Activated gamma-delta T cell treated with anti-CD3 and anti-CD28 coated beads, Interleukin-2, amount 50 U/mL, for 16 hours (primary cell): ENCODE measurements at places on chromosomes 5 and 9.

- DNase-seq: no peak
These were observed 339.7 kb upstream of the POU5F2 start for GRCh38 chr5:94081088-94081487.

- DNase-seq: no peak
These were observed 3.2 kb downstream of the ODF2 start for GRCh38 chr9:128459011-128459410.

DNA sequence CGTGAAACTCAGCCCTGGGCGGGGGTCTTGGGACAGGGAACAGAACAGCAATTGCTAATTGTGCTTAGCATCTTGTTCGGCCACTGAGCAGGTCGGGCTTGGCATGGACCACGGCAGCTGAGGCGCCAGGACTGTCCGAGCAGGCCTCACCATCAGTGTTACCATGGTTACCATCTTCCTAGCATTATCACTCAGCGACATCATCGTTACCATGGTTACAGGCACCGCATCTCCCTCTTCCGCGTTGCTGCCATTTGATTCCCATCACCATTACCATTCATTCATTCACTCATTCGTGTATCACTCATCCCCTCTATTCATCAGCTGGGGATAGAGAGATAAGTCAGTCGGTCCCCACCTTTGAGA lies 81.0 kb upstream of the ZBTB43 start:
- no peak for DNase-seq

GRCh38 chr5:138760448-138761110 lies 7.4 kb downstream of the CTNNA1 start:
- no peak for DNase-seq

- DNase-seq: no peak
These were observed 2.0 kb downstream of the RGMB start for GRCh38 chr5:98775246-98776065.

GRCh38 chr5:10456583-10457420 lies 15.1 kb downstream of the ROPN1L start:
- no peak for DNase-seq

- DNase-seq: no peak
These were observed 57.7 kb downstream of the MAPKAP1 start for GRCh38 chr9:125649315-125649714.

DNA sequence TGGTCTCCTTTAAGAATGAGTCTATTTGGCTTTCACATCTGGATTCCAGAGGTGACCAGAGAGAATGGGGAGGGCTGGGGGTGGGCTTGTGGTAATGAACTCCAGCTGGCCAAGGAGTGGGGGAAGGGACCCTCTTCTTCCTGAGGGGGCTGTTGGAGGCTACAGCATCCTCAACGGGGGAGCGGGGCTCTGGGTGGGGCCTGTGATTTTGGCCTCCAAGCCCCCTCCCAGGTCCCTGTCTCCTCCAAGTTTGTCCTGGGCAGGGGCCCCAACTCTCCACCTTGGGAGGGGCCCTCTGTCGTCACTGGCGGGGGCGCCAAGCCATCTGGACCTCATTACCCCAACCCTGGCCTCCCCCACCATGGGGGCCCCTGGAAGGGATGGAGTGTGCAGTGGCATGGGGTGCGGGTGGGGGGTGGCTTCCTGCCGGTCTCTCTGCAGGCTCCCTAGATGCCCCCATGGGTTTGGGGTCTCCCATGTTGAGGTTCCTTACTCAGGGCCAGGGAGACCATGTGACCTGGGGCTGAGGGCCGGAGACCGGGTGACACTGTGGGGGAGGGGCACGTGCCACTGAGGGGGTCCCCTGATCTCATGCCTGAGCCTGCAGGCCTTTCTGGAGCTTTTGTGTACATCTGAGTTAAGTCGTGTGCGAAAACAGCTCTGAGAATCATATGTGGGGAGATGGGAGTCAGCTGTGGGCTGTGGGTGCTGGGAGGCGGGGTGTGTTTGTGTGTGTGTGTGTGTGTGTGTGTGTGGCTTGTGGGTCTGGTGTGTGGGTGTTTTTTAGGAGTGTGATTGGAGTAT lies 32.4 kb downstream of the GOLGA2 start:
- no peak for DNase-seq

- no peak for DNase-seq
These were observed 151.6 kb upstream of the MEF2C start for GRCh38 chr5:89034588-89034987.

GRCh38 chr9:8905731-8906130 lies 1106.2 kb upstream of the DMAC1 start:
- DNase-seq: no peak

DNA sequence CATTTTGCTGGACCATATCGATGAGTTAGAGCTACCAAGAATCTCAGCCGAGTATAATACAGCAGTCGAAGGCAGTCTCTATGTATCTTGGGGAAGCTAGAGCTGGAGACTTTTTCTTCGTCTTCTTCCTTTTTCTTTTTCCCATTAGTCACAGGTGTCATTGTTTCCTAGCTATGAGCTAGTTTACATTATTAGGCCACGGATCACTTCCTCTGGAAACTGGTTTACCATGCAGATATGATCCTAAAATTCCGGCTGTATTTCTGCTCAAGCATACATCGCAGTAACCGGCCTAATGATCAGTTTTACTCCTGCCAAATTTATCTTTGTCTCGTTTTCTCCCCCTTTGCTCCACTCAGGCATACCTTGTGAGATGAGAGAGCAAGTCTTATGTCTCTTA lies 312.8 kb downstream of the ARHGAP26 start:
- no peak for DNase-seq

- no peak for DNase-seq
These were observed 139.1 kb upstream of the PPP2R2B start for GRCh38 chr5:147017621-147018020.

DNA sequence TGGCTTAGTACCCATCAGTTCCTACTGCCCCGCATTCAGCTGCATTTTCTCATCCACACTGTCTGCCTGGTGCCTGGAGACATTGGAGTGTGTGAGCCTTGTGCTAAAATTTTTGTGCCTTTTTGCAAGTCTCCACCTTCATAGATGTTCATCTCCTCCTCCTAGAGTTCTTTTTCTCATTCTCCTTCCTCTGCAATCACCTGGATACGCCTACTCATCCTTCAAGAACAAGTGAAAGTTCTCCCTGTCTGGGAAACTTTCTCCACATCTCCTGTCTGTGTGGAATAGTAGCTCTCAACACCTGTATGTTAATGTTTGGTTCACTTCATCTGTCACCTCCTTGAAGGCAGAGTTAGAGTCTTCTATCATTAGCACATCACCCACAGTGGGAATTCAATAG lies 125.7 kb upstream of the FBXL17 start:
- DNase-seq: no peak

- no peak for DNase-seq
These were observed 61.6 kb downstream of the SFXN1 start for GRCh38 chr5:175539936-175540335.

DNA sequence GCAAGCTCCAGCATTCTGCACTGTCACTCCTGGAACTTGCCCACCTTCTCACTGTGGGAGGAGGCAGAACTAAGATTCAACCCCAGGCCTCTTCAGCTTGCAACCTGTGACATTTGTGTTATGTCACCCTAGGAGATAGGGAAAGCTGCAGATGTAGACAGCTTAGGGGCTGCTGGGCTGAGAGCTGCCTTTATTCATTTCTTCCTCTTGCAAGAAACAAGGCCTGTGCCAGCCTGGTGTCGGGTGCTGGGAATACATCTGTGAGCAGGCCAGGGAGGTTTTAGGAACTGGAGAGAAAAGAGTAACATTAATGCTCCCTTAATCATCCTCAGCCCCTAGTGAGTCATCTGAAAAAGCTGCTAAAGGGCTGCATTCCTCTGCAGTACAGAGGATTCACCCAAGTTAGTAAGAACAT lies 101.8 kb downstream of the FGF18 start:
- DNase-seq: no peak

GRCh38 chr9:22913026-22913425 lies 466.4 kb downstream of the DMRTA1 start:
- no peak for DNase-seq

DNA sequence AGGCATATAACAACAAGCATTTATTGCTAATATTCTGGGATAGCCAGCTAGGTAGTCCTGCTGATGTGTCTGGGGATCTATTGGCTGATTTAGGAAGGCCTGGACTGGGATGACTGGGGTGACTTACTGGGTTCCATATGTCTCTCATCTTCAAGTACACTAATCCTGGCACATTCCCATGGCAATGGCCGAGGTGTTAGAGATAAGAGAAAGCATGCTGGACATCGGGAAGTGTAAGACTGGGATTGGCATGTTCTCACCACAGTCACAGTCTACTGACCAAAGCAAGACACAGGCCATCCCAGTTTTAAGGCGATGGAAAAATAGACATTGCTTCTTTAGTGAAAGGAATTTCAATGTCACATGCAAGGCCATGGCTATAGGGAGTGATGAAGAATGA lies 29.7 kb downstream of the F2R start:
- DNase-seq: no peak

GRCh38 chr5:172486912-172487311 lies 32.6 kb upstream of the SH3PXD2B start:
- DNase-seq: no peak

- DNase-seq: no peak
These were observed 2.1 kb downstream of the NPR2 start for GRCh38 chr9:35793461-35793860.

GRCh38 chr5:5079876-5080275 lies 60.3 kb upstream of the ADAMTS16 start:
- no peak for DNase-seq

DNA sequence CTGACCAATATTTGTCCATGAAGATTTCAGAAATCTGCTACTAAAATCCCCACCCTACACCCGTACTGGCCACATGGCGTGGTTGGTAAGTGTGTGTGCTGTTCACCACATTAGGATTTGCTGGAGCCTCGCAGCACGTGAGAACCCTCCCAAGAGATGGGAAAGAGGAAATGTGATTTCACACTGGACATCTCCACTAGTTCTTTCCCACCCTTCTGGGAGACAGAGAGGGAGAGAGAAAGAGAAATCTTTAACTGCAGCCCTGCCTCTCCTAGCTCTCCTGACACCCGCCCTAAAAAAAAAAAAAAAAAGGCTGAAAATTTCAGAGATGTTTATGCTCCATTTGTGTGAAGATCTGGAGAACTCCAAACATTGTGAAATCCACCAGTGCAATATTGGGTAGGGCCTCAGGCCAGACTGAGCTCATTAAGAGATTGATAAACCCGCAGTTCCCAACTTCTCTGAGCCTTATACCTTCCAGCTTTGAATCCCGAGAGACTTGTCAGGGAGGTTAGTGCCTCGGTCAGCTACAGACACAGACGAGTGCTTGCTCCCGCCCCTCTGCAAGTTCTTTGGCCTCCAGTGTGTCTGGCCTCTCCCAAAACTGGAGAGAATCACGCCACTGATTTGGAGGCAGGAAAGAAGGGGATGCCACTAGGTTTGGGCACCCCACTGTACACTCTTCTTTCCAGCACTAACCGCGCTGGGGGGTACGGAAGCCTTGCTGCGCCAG lies 1.9 kb downstream of the SPRY4 start:
- DNase-seq: no peak

DNA sequence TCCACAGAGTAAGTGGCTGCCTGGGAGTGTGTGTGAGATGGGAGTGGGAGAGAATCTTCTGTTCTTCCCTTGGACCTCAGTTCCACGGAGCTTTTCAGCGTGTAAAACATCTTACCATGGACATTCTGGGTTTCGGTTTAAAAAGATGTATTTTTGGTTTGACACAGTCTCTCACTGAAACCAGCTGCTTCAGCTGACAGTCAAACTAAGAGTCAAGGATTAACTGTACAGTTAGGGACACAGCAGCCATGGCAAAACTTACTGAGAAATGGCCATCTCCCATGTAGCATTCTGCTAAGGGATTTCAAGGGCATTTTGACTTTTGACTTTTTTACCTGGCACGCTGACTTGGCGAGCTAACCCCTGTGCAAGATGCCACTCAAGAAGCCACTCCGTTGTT lies 93.8 kb upstream of the IL12B start:
- DNase-seq: no peak

DNA sequence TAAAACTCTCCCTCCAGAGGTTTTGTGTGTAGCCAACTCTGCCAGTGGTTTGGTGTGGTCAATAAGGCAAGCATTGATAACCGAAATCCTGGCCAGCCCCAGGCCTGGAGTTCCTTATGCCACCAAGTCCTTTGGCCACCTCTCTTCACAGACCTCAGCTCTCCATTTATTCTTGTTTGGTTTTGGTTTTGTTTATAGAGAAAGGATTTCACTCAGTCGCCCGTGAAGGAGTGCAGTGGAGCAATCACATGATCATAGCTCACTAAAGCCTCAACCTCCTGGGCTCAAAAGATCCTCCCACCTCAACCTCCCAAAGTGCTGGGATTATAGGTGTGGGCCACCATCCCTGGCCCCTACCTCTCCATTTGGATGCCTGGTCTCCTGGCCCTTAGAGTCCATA lies 55.4 kb upstream of the PPARGC1B start:
- DNase-seq: no peak

DNA sequence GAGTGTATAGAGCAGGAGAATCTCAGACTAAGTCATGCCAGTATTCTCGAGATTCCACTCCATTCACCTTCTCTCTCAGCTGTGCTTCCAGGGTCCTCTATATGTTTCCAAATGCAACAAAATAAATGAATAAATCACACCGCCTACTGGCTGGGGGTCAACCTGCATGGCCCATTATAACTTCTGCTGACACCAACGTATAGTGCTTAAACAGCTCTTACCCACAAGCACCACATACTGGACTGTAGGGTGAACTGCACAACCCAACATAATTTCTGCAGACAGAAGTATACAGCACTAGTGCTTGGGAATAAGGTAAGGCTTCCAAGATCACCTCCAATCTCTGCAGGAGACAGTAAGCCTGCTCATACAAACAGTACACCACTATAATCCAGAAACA lies 33.1 kb upstream of the HTR4 start:
- no peak for DNase-seq

DNA sequence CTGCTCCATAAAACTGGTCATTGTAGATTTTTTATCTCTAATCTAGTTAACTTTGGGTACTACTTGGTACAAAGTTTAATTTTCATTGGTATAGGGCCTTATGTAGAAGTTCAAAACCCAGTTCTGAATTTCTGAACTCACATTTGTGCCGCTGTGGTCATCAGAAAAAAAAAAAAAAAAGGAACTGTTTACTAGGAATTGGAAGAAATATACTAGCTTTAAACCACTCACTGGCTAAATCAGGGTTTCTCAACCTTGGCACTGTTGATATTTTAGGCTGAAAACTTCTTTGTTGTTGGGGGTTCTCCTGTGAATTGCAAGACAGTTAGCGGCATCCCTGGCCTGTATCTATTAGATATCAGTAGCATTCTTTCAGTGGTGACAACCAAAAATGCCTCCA lies 4.1 kb upstream of the ZFYVE16 start:
- no peak for DNase-seq
